HCT116 (cell line): ENCODE measurements at places on chromosomes 3 and 15.

DNA sequence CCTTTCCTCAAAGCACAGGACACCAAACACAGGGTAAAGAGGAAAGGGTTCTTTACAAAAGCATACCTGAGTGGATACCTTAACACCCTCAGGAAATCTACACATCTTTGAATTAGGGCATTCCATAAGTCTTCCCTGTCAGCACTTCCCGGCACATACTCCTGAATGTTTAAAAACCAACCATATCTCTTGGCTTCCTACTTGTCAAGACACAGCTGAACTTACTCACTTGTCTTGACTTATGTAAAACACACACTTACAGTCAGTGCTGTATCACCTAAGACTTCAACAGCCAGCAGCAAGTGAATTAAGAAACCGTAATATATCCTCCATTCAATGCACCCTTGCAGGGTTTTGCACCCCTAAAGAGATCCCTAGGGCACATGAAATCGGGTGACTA lies 17.5 kb downstream of the IL1RAP start:
- DNase-seq = no peak

GRCh38 chr15:83653288-83653638 lies 660 bp upstream of the ADAMTSL3 start:
- DNase-seq = no peak

- DNase-seq = no peak
Observed at GRCh38 chr3:174219738-174220137, 639.4 kb upstream of the NAALADL2 start.

GRCh38 chr3:99031778-99032177 lies 130.3 kb upstream of the DCBLD2 start:
- DNase-seq = no peak

DNA sequence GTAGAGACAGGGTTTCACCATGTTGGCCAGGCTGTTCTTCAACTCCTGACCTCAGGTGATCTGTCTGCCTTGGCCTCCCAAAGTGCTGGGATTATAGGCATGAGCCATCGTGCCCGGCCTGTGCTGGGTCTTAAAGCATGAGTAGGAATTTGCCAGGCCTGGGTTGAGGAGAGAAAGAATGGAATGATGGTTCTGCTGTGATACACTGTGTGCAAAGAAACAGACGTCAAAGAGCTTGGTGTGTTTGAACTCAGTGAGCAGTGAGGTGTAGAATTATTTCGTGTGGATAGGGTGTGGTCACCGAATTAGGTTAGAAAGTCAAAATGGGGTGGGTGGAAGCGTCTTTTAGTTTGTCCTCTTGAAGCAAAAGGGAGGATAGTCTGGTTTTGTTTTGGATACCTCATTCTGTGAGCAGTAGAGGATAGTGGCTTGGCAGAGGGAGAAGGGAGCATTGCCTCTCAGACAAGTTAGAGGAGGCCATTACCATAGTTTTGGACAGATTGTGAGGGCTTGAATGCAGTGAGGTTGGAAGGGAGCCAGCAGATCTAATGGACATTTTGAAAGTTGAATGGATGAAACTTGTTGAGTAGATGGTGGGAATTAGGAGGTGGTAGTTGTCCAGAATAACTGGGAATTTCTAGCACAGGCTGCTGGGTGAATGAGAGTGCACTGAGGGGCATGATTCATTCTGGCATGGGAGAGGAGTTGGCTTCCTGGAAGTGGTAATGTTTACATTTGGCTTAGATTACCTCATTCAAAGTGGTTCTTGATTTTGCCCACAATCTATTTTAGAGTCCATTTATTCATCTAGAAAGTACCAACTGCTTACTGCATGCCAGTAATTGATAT lies 27.2 kb downstream of the AKAP13 start:
- no peak for DNase-seq

DNA sequence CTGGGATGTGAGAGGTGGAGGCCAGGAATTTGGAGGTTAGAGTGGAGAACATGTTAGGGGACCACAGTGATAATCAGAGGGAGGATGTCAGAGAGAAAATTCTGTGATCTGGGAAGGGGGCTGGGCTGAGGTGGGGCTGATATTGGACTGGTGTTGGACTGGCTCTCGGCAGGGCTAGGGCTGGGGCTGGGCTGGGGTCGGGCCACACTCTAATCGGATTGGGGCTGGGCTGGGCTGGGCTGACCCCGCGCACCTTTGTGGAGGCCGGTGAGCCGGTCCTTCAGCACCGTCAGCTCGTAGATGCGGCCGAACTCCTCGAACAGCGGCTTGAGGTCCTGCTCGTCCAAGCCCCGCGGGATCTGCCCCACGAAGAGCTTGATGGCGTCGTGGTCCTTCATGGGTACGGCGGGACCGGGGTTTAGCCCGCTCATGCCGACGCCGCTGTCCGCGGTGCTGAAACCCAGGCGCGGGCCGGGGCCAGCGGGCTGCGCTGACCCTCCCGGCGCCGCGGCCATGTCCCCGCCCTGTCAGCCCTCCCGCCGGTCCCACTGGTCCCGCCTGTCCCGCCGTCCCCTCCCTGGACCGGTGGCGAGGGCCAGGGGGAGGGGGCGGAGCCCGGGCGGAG lies 485 bp downstream of the CELF6 start:
- DNase-seq = no peak

DNA sequence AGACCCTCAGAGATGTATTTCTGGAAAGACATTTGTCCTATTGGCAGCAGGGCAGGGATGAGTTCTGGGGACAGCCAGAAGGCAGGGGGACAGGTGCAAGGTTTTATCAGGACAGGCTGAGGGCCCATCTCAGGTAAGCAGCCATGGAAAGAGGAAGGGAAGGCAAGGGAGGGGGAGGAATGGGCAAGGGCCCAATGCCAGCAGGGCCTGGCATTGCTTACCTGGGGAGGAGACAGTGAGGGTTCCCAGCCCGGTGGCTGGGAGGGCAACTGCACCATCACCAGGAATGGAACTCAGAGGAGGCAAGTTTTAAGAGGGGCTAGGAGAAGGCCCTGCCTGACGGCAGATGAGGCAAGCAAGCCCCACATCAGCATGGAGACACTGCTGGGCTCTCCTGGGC lies 3.1 kb downstream of the ARPIN start:
- no peak for DNase-seq

DNA sequence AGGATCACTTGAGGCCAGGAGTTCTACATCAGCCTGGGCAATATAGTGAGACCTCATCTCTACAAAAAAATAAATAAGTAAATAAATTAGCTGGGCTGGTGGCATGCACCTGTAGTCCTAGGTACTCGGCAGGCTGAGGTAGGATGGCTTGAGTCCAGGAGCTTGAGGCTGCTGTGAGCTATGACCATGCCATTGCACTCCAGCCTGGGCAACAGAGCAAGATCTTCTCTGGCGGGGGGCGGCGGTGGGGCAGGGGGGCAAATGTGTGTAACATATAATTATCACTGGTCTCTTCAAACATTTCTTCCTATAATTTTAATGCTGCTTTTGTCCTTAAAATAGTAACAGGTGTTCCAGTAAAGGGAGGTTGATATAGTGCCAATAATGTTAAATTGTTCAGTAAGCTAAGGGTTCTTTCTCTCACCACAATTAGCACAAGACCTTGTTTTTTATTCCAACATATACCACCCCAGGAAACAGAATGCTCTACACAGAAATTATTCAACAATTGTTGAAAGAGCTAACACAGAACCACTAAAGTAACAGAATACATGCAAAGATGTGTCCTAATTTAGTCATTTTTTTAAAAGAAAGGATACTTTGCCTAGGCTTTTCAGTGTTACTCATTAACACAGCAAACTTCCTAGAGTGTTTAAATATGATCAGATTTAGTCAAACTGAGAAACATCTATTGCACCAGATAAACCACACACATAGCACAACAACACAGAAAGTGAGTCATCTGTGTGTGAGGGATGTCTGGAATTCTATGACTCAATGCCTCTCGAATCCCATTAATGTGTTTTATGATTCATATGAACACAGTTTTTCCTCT lies 29.1 kb downstream of the ANKRD28 start:
- DNase-seq = peak; percentile 89

- DNase-seq = no peak
Observed at GRCh38 chr3:152314677-152315353, 46.1 kb downstream of the MBNL1 start.

- no peak for DNase-seq
Observed at GRCh38 chr15:71153823-71154524, 38.7 kb downstream of the THSD4 start.

GRCh38 chr3:157508461-157508860 lies 5.2 kb upstream of the VEPH1 start:
- no peak for DNase-seq

DNA sequence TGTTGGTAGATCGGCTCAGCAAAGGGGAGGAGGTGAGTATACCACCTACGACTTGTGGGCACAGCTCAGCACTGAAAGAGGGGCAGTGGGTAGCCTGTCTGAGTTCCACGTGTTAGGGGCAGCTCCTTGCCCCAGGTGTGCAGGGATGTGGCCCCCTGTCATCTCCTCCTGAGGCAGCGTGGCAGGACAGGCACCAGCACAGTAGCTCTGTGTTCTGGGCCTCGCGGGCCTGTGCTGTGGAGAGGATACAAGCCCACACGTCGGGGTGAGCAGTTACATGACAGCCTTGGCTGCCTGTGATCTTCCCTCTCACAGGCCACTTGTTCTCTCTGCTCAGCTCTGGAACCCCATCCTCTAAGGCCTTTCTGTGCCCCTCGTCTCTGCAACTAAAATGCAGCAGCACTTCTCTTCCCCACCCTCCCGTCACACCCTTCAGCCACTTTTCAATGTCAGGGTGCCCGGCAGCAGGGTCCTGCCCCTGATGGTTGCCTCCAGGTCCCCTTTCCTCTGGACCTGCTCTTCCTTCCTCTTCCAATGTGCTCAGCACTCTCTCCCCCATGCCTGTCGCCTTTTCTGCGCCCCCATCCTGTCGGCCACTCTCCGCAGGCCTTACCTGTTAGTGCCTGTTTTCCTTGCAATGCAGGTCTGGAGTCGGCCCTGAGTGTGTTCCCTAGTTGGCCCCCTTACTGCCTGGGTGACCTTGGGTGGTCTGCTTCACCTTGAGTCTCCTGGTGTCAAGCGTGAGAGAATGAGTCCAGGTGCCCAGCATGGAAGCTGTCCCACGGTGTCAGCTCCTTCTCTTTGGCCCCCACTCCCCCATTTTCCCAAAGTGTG lies 18.2 kb upstream of the CPNE9 start:
- DNase-seq = no peak

DNA sequence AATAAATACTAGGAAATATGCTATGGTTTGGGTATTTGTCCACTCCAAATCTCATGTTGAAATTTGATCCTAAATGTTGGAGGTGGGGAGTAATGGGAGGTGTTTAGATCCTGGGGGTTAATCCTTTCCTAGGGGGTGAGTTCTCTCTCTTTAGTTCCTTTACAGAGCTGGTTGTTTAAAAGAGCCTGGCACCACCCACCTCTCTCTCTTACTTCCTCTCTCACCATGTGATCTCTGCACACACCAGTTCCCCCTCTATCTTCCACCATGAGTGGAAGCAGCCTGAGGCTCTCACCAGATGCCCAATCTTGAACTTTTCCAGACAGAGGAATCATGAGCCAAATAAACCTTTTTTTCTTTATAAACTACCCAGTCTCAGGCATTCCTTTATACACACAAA lies 10.5 kb downstream of the SLC24A5 start:
- DNase-seq = no peak

- no peak for DNase-seq
Observed at GRCh38 chr3:25478211-25478757, 50.2 kb downstream of the RARB start.

DNA sequence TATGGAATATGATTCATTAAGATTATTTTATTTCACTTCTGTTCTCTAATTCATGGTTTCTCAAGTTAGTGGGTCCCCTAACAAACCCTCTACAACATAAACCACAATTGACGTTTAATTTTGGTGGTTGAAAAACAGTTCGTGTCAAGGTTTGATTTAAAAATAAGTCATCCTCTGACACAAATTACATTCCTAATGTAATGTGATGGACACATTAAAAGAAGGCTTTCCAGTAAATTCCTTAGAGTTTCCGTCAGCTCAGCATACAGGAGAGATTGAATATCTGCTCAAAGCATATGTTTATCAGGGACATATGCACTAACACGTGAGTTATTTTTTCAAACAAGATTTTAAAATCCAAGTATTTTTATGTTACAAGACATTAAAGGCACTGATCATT lies 626.5 kb upstream of the ADAMTS9 start:
- no peak for DNase-seq

- no peak for DNase-seq
Observed at GRCh38 chr15:43918717-43919116, 91.9 kb downstream of the WDR76 start.

DNA sequence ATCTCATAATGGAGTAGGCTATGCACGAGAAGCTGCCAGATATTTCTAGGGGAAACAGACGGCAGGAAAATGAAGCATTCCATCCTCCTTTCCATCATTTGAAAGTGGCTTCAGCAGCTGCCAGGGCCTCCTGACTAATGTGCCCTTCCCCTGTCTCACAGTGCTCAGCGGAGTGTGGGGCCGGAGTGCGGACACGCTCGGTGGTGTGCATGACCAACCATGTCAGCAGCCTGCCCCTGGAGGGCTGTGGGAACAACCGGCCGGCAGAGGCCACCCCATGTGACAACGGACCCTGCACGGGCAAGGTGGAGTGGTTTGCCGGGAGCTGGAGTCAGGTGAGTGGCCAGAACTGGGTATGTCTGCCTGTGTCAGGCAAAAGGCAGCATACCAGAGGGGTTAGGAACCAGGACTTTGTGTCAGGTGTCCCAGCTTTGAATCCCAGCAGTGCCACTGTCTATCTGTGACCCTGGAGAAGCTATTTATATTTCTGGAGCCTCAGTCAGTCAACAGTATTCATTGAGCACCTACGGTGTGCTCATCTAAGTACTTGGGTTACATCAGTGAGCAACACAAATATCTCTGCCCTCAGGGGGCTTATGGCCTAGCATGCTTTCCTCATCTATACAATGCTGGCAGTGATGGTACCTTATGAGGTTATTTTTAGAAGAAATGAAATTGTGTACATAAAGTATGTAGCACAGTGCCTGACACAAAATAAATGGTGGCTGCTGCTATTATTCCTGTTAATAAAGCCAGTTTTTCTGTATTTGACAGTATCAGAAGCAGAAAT lies 52.4 kb upstream of the NR2E3 start:
- DNase-seq = no peak

DNA sequence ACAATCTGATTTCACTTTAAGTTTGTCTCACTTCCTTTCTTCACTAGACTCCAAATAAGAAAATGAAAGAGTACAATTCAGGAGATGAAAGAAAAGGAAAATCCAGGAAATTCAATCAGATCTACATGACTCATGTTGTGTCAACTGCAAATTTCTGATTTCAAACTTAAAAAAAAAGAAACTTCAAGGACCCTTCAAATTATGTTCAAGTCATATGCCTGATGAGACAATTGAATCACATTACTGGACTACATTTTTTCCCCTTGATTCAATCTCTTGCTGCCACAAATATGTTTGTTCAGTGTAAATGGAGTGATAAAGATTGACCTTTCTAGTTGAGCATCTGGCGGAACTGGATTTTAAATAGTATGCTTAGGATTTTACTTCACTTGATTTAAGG lies 37.4 kb downstream of the FRMD5 start:
- peak; percentile 96 for DNase-seq

- no peak for DNase-seq
Observed at GRCh38 chr3:41431386-41431785, 232.1 kb downstream of the CTNNB1 start.

GRCh38 chr3:51982838-51983577 lies at the start of gene ACY1:
ACY1 (plus strand) TSS chr3:51983535; CDS start chr3:51984065, 530 bp downstream.
- peak; percentile 57 for DNase-seq
